ENCODE measurements at places on chromosomes 3 and 15.
A peak's percentile ranks its signal among the peaks of the same experiment; 100 is the strongest.

GRCh38 chr3:139434764-139435307, 41.5 kb downstream of the RBP2 start:
- DNase-seq, result no peak

GRCh38 chr3:21750080-21750696, 822 bp downstream of the ZNF385D start:
- DNase-seq, result peak; percentile 3

GRCh38 chr3:73084170-73084569, 22.7 kb downstream of the EBLN2 start:
- no peak for DNase-seq

GRCh38 chr15:90481023-90481422, 48.7 kb upstream of the CRTC3 start:
- DNase-seq, result peak; percentile 29

GRCh38 chr15:73797366-73798158, 44.4 kb upstream of the INSYN1 start:
- no peak for DNase-seq

DNA sequence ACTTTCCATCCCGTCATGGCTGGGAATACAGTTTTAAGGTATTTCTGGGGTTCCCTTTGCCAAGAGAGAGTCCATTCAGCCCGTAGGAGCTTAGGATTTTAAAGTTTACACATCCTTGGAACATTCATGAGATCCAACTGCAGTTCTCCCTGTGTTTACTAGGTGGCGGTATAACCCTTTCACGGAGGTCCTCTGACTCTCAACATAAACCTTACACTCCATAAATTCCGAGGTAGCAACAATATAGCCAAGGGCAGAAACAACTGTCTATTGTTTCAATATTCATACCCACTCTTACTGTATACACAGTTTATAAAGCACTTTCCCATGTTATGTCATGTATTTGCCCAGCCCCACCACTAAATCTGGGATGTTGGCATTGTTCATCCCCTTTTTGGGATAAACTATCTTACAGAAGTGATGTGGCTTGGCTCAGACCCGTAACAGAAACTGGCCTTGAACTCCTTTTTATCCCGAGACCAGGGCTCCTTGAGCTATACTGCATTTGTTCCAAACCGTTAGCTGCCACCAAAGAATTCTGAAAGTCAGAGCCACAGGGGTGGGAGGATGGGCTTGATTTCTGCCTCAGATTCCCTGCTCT, 69.2 kb upstream of the COL6A5 start:
- DNase-seq, result peak; percentile 51

GRCh38 chr3:48459331-48459730, 12.8 kb downstream of the ATRIP start:
- no peak for DNase-seq

- no peak for DNase-seq
Observed at GRCh38 chr3:133992951-133993620, 36.6 kb downstream of the SLCO2A1 start.

DNA sequence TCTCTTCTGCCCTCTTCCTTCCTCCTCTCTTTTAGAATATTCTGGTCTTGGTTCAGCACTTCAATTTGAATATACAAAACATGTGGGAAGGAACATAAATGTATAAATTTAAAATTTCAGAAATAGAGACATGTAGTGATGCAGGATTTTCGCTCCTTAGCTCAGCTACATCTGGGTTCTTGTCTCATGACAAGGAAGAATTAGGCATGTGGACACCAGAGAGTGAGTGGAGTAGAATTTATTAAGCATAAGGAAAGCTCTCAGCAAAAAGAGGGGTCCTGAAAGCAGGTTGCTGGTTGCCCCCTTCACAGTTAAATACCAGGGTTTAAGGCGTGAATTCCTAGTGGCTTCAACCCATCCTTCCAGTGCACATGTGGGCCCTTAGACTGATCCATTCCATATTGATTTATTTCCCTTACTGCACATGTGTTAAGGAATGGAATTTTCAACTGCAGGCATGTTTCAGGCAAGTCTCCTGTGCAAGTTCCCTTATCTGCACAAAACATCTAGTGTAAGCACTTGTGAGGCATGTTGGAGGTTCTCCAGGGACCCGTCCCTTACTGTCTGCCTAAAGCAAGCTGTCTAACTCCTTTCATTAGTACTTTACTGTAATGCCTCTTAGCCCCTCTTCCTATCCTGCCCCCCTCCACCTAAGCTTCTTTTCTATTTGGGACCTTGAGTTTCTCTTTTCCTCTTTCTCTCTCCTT, 133.2 kb upstream of the STRIT1 start:
- no peak for DNase-seq

DNA sequence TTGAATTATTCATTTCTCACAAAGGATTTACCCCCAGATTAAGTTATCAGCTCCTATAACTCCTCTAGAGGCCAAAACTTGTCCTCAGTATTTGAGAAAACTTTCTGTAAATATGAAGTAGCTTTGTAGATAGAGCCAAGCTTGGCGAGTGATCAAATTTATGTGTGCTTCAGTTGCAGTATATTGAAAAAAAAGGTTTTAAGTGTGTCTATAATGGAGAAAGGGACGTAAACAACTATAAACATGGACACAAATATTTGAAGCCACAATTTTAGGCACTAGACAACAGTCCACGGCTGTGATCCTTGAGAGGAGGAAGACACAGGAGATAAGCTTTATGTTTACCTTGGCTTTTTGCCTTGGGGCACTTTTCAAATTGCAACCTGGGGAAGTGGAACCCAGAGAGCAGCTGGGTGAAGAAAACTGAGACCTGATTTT, 118.7 kb downstream of the THRB start:
- DNase-seq, result no peak

GRCh38 chr3:144773350-144773749, 801.7 kb downstream of the DIPK2A start:
- DNase-seq, result no peak

DNA sequence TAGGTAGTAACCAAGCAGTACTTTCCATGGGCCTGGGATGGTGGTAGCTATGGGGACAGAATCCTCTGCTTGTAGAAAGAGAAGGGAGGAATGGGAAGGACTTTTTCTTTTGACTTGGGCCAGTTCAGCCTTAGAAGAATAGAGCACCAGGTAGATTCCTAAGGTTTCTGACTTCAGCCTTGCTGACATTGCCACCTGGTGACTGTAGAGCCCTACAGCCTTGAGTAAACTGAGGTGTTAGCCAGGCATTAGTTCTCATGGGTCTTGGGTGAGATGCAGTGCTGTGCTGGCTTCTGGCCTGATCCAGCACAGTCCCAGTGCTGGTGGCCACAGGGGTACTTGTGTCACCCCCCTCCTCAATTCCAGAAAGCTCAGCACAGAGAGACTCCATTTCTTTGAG, 171.1 kb downstream of the ZBBX start:
- DNase-seq, result no peak

- no peak for DNase-seq
Observed at GRCh38 chr3:168416446-168416845, 320.7 kb upstream of the GOLIM4 start.

DNA sequence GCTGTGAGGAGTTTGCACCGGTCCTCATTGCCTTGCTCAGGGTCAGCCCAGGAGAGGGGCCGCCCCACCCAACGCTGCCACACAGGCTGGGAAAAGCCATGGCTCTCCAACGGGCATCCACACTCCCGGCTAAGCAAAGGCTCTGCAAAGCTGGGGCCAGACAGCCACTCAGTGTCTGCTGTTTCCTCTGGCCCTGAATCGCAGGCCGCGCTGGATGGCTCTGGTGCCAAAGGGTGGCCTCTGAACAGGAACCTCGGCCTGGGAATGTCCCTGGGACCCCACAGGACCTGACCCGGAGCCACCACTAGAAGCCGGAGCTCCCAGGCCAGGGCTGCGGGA, 42.9 kb downstream of the RPN1 start:
- no peak for DNase-seq

- DNase-seq, result no peak
Observed at GRCh38 chr15:76636059-76636458, 269.1 kb downstream of the SCAPER start.

DNA sequence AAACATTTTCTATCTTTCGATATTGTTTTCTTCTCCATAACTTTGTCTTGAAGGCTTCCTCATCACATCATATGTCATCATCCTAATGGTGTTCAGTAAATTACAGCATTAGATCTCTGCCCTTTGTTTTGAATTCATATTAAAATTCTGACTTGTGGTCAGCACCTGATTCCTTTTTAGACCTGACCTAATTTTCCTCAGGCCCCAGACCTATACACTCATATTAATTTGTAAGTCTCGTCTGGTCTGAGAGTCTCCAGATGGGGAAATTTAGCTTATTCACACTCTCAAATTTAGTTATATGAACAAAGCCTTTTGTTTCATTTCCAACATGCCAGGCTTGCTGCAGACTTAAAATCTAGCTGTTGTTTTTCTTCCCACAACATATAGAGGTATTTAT, 248.4 kb downstream of the KCNH8 start:
- no peak for DNase-seq

DNA sequence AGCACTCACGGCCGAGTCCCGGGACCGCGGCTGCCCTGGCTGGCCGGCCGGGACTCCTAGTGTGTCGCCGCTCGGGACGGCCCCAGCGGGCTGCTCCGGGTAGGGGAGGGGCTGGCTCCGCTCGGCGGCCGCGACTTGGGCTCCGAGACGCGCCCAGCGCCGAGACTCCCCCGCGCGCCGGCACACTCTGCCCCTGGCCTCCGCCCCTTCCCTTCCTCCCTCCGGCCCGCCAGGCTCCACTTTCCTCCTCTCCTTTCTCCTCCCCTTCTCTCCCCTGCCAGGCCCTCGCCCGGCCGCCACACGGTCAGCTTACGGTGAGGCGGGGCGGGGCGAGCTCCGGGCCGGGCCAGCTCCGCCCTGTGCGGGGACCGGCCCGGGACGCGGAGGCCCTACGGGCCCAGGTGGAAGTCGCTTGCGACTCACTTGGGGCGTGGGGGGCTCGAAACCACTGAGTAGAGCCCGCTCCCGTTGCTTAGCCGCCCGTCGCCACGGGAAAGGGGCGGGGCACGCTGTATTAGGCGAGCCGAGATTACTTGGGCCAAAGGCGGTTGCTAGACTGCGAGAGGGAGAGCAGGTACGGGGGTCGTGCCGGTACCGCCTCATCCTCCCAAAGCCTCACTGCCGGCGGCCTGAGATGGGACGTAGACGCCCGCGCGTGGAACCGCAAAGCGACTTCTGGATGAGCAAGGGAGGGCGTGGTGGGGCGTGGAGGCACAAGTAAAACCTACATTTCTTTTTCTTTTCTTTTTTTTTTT, at the start of gene ITGB5:
ITGB5 (minus strand) TSS at position 189 of the 755 bp plus-strand sequence. CDS start 365 bp downstream, outside the sequence.
- DNase-seq, result peak; percentile 65

DNA sequence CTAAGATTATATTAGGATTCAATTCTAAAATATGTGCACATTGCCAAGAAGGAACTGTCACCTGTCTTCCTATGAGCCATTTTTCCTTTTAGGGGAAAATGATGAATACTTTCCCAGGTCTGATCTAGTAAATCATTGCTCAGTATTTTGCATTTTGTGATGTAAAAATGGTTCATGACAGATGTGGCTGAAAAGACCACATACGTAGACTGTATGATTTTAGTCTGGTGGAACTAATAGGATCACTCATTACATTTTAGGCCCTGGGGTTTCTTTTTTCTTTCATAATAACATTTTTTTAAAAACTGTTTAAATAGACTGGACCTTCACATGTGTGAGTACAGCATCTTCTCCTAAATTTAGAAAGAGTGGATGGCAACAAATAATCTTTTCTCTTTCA, 201.7 kb upstream of the MLF1 start:
- DNase-seq, result no peak

DNA sequence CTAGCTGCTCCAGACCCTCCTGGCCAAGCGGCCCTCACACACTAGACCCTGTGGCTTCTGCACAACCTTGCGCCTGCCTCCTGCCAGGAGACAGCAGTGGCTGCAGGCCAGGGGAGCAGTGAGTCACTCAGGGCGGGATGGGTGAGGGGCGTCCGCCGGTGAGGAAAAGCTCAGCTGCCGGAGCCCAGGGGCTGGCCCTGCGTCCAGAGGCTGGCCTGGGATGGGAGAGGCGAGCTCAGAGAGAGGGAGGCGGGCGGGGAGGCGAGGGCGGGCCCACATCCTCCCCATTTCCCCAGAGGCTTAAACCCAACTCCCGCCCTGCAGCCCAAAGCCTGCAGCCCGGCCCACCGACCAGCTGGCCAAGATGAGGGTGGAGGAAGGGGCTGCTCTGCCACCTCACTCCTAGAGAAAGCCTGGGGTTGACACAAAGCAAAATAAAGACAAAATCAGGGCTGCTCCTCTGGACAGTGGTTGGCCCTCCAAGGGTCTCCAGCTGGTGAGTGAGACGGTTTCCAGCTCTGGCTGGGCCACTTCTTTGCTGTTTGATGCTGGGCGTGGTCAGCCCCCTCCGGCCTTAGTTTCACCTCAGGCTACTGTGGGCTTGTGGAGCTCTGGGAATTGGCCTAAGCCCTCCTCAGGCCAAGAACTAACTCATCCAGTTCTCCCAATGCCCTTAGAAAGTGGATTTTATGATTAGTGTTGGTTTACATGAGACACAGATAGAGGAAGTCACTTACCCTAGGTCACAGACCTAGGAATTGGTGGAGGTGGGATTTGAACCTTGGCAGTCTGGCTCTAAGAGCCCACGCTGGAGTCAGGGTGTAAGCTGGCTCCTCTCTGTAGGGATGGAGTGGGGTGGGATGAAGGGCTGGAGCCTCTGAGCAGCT, 50.6 kb downstream of the IQSEC1 start:
- peak; percentile 58 for DNase-seq

- peak; percentile 72 for DNase-seq
Observed at GRCh38 chr3:9808345-9809037, 1.6 kb upstream of the TTLL3 start.

GRCh38 chr3:15356176-15356575, 23.8 kb upstream of the SH3BP5 start:
- DNase-seq, result no peak

DNA sequence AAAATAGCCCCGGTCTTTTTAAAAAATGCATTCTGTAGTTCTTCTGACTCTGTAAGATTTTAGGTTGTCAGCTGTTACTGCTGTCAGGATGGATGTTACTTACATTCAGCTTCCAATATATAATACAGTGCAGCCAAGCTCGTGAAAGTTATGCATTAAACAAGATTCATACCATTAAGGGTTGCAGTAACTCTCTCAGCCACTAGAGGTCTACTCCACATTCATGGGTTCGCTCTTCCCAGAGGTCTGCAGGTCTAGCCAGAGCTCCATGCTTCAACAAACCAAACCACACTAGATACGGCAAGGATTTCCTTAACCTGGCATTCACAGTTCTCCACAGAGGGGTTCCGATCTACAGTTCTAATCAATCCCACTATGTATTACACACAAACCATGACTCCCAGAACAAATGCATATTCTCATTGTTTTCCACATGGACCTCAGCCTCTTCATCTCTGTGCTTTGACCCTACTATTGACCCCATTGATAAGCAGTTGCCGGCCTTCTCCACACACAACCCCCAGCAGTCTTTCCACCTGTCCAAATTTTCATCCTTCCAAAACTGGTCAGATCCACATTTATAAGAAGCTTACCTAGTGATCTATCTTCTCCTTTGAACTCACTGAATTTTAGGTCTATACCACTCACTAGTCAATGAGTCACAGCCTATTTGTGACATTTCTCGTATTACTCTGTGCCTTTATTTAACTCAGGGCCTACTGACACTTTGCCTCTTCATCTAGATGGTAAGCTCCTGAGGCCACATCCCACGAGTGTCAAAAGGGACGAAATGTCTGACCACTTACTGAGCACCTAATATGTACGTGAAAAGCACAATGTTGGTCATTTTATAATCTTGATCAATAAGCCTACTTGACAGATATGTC, 33.7 kb downstream of the RORA start:
- peak; percentile 60 for DNase-seq
